ENCODE measurements at places on chromosomes 4 and X. TPM values are rescaled to one million over a fixed set of nuclear protein-coding genes. Genes with fewer than 3 reads are reported as not detected.

CEP44 gene
- 10.3 TPM for total RNA-seq

SPRY1 gene
- 11.3 TPM for total RNA-seq

SLC26A1 gene
- 0.73 TPM for total RNA-seq

RTL9 gene
- total RNA-seq: under 0.01 TPM

SMPX gene
- total RNA-seq: not detected

NSUN7 gene
- total RNA-seq: 0.15 TPM

IL3RA gene
- not detected for total RNA-seq

ADAMTS3 gene
- 1.00 TPM for total RNA-seq

ERVMER34-1 gene
- total RNA-seq: 0.33 TPM

NXF2 gene
- not detected for total RNA-seq

POU3F4 gene
- total RNA-seq: not detected

All from melanocyte of skin (primary cell).